SIG-M5 (cell line): ENCODE measurements at places on chromosomes 6 and 20.

DNA sequence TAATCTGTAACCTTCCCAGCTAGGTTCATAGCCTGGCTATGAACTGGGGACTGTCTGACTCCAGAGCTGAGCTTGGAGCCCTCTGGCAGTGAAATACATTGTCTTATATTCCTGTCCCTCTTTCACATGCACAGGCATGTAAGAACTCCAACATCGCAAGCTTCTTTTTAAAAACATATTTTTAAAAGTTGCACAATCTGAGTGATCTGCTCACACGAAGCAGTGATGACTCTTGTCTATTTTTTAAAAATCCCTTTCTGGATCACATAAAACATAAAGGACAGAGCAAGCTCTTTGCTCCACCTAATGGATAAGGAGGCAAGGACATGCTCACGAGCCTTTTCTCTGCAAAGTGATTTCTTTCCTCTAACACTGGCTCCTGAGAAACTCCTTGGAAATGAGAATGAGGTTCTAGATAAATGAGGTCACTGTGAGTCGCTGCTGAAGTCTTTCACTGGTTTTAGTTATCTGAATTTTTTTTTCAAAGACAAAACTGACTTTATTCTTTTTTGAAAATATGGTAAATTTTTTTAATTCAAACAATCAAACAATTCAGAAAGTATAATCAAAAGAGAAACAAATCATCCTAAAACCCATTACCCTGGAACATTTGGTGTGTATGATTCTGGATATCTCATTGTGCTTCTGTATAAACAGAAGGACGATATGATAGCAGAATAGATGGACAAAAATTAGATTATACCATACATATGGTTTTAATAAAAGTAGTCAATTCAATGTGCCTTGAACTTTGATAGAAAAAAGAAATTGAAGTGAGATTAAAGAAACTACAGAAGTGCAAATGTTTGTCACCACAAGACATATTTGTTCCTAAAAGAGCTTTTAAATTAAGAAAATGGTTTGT, 30.8 kb downstream of the IL20RA start:
- no peak for DNase-seq

GRCh38 chr6:33634946-33635345, 13.8 kb downstream of the ITPR3 start:
- no peak for DNase-seq

GRCh38 chr6:122322824-122323223, 76.6 kb upstream of the HSF2 start:
- DNase-seq: no peak

DNA sequence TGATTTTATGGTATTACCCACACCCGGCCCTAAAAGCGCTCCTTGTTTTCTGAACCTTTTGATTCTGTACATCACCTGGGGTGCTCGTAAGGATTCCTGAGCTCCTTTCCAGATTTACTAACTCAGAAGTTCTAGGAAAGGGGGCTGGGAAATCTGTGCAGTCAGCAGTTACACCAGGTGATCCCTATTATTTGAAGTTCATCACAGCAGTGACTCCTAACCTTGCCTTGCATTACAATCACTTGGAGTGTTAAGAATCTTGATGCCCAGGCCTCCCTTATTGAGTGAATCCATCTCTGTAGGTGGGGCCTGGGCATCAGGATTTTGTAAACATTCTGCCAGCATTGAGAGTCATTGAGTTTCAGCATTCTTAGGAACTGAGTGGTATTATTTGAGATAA, 44.7 kb downstream of the BMP6 start:
- DNase-seq: no peak

GRCh38 chr6:128135325-128135724, 234.5 kb upstream of the THEMIS start:
- no peak for DNase-seq

- no peak for DNase-seq
Measured at GRCh38 chr6:105667056-105667455, 264.2 kb upstream of the PREP start.

DNA sequence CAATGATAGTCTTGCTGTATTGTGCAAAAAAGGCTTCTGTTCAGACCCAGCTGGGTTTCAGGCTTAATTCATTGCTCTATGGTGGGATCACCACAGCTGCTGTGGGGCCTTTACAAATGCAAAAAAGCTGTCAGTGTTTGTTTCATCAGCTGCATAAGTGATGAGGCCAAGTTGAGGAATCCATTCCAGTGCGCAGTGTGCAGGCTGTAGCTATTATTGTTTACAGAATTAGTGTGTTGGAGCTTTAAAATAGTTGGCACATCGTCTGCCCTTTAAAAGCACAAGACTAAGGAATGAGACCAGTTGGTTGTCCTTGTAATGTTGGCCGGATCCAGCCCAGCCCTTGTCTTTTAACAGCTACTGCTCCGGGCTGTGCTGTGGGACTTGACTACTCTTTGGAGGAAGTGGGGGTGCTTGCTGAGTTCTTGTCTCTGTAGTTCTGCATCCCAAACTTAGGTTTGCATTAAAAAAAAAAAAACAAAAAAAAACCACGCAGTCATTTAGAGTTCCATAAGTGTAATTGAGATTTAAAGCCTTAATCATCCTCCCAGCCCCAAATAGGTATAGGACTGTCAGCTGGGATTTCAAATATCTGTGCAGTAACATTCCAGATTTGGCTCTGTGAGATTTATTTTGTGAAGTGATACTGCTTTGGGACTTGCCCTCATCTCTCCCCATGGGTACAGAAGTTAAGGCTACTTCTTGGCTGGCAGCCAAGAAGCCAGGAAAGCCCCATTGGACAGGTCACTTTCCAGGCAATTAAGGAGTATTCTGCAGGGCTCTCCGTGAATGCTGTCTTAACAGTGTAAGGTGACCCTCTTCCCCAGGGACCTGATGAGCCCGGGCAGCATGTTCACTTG, 19.3 kb downstream of the JARID2 start:
- peak; percentile 3 for DNase-seq

GRCh38 chr20:8414586-8415274, 282.7 kb downstream of the PLCB1 start:
- DNase-seq: no peak

- DNase-seq: no peak
Measured at GRCh38 chr6:165266621-165267020, 42.8 kb downstream of the C6orf118 start.

DNA sequence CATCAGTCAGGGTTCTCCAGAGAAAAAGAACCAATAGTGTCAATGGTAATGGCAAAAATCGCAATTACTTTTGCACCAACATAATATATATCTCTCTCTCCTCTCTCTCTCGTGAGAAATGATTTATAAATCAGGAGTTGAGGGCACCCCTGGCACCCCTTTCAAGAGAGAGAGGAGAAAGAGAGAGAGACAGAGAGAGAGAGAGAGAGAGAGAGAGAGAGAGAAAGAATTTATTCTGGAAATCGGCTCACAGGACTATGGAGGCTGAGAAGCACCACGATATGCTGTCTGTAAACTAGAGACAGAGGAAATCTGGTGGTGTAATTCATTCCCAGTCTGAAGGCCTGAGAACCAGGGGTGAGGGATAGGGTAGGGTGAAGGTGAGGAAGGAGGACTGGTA, 201.9 kb upstream of the MAP3K7 start:
- DNase-seq: no peak

GRCh38 chr20:24795436-24795835, 153.6 kb upstream of the CST7 start:
- no peak for DNase-seq

- DNase-seq: no peak
Measured at GRCh38 chr6:139161817-139162284, 27.0 kb downstream of the HECA start.

- no peak for DNase-seq
Measured at GRCh38 chr20:9280666-9281065, 211.8 kb downstream of the PLCB4 start.

DNA sequence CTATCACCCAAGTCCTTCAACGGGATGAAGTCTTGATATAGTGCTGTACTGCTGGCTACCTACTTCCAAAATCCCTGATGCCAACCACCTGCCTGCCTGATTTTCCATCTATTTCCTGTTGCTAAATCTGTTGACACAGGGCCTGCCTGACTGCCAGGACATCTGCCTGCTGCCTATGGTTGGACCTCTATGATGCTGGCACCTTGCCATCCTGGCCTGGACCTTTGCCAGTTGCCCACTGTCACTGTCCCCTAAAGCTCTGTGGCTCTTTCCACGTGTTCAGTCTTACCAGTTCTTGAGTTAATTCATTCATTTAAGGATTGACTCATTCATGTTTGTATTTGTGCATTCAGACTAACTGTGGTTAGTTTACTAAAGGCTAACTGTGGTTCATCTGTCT, 9.2 kb upstream of the RGS17 start:
- DNase-seq: no peak

DNA sequence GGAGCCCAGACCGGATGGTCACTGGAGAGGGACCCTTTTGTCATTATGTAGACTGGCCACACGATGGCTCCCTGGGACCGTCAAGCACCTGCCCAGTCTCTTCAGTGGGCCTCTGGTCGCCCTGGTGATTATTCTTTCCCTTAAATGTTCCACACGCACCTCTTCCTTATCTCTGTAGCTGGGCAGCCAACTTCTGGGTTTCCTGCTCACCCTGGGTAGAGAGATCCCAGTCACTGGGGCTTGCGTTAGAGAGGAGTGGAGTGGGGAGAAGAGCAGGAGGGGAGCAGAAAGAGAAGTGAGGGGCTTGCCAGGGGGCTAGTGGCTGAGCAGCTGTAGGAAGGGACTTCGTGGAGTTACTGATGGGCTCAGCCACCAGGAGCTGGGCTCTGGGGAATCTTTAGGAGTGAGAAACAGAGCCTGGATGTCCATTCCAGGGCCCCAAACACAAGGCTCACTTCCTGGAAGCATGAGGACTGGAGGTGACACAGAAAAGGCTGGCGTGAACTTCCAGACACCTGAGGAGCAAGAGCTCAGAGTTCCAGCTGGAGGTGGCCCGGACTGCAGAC, 150.1 kb downstream of the DHX35 start:
- no peak for DNase-seq

GRCh38 chr20:20849161-20849560, 136.7 kb upstream of the RALGAPA2 start:
- DNase-seq: no peak

- DNase-seq: no peak
Measured at GRCh38 chr20:57088436-57088835, 178.0 kb downstream of the BMP7 start.

GRCh38 chr6:53495506-53496499, 49.1 kb downstream of the GCLC start:
- no peak for DNase-seq

GRCh38 chr6:15752820-15753219, 90.0 kb upstream of the DTNBP1 start:
- no peak for DNase-seq

DNA sequence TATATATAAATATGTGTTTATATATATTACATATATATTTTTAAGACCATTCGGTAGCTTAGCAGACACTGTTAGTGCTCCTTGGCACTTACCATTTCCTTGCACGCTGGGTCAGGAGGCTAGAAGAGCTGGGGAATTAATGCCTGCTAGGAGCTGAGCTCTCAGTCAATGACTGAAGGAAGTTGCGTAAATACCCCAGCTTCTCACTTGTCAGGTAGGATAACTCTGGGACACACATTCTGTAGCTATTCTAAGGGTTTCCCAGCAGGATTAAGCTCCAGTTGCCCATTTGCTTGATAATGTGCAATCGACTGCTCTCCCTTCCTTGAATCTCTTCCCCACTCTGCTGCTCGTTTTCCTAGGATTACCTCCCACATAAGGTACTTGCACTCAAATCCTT, 15.7 kb upstream of the DNAAF9 start:
- no peak for DNase-seq

DNA sequence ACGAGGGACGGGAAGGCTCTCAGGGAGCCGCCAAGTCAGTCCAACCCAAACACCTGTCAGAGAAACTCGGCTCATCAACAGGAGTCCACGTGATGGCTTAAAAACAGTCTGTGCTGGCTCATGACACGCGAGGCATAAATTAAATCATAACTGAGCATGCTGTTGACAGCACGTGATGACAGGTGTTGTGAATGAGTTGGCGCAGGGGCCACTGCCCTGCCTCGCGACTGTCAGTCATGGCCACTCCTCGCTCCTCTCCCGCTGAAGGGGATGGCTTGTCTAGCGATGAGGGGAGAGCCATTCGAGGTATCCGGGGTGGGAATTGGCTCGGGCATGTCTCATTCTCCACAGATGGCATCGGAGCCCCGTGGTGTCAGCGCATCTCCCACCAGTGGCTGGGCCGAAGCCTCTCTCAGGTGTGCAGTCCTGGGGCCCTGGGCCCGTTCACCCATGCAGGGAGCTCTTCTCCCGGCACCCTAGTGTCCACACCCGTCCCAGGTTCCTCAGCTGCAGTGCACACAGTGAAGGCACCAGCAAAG, 313.3 kb downstream of the BMP7 start:
- no peak for DNase-seq
